HEK293T (cell line): ENCODE measurements at places on chromosomes 12 and 14.

DNA sequence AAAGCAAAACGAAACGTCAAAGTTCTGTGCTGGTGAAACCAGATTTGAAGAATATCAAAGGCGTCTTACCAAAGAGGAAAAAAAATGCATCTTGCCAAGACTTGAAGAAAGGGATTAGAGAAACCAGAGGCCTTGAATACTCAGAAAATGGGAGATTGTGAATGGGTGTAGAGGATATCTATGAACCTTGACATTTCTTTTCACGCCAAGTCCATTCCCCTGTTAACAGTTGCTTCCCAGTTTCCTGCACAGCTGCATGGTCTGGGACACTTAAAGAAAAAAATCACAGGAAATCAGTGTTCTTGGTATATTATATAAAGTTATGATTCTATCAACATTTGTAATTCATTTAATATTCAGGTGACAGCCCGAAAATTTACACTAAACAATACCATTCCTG is 1.4 kb upstream of the GTF2A1 start:
- no peak for DNase-seq

DNA sequence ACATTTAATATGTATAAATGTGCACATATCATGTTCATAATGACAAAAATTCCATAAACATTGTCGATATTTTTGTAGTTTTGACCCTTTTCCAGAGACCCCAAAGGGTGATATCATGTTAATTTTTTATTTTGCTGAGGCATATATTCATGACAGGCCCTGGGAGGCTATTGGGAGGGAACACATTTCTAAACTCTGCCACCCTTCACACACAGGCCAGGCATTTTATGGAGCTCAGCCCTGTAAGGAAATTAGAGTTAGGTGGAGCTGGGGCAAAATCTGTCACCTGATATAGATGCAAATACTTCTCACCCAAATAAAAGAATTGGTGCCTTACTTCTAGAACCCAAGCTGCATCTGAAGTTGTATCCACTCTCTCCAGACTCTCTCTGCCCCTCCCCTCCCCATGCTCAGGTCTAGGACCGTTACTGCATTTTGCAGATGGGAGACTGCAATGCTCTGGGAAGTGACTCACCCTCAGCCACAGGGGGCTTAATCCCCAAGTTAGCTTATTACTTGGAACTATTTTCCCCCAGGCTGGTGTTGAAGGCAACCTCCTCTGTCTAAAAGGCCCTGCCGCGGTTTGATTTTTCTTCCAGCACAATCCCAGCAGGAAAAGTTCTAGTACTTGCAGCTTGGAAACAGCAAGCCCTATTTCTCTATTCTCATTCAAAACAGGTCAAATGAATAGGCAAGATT is 238.9 kb downstream of the EMP1 start:
- DNase-seq, result no peak

GRCh38 chr14:22400655-22401259 is 188.3 kb downstream of the DAD1 start:
- DNase-seq, result no peak

DNA sequence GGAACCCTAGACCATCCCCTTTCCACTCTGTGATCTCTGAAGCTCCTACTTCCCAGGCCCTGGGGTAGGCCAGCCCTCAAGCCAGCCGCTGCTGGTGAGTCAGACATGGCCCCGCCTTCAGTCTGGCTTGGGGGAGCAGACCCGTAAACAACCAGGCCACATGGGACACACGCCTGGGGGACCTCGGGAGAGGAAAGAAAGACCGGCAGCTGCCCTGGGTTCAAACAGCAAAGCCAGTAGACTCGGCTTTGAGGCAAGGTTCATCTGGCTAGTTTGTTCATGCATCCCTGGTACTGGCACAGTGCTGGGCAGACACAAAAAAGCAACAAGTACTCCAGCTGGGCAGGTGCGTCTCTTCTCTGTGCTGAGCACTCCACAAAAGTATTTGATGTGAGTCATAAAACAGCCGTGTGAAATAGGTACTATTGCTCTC is 101.9 kb downstream of the SETD3 start:
- DNase-seq, result no peak

DNA sequence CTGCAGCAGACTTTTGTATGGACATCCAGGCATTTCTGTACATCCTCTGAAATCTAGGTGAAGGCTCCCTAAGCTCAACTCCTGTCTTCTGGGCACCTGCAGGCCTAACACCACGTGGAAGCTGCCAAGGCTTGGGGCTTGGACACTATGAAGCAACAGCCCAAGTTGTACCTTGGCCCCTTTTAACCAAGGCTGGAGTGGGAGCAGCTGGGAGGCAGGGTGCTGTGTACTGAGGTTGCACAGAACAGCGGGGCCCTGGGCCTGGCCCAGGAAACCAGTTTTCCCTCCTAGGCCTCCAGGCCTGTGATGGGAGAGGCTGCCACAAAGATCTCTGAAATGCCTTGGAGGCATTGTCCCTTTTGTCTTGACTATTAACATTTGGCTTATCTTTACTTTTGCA is 214.4 kb upstream of the LRIG3 start:
- DNase-seq, result no peak

GRCh38 chr14:42665083-42665482 is 1058.4 kb downstream of the LRFN5 start:
- DNase-seq, result no peak

GRCh38 chr12:54304187-54304810 is 3.5 kb upstream of the NFE2 start:
- no peak for DNase-seq

DNA sequence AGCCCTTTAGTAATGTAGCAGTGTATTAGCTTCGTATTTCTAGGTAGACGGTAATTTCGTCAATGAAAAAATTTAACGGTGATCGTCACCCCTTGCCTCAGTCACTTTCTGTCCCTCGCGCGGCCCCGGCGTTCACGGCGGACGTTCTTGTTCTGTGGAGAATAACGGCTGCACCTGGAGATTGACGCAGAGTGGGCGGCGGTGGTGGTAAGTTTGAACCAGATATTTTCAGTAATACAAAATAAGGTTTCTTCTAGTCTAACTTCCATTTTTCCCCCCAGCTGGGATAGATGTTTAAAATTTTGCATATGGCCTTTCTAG is 341 bp downstream of the ZNF10 start:
- DNase-seq, result no peak

DNA sequence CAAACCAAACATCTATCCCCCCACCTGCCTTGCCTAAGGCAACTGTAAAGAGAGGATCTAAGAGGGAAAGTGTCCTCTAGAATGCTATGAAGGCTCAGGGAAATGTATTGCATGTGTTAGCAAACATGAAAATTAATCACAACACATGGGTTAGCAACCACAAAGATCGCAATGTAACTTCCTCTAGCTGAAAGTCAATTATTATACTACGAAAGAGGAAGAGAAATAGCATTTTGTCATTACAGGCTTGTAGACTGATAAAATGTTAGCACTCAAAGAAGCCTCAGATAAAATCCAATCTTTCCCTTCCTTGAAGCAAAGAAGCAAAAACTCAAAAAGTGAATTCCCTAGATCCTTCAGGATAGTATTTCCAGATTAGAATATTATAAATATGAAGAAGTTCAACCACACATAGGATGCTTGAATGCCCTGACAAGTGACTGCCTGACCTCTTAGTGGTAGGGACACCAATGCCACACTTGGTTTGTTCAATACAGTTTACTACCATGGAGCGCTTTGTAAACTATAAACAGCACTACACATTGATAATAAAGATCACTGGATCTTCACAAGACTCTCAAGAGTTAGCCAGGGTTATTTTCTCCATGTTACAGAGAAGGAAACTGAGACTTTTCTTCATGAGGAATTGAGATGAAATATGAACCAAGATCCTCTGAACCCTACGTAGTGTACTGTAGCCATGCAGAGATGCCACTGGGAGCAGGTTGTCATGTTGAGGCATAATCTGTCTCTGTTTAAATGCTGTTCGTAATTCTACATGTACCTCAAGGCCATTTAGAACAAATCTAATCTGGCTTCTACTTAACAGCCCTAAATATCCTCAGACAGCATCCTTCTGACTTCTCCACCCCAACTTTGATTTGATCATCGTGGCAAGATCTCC is 100.7 kb downstream of the ITPR2 start:
- DNase-seq, result no peak

DNA sequence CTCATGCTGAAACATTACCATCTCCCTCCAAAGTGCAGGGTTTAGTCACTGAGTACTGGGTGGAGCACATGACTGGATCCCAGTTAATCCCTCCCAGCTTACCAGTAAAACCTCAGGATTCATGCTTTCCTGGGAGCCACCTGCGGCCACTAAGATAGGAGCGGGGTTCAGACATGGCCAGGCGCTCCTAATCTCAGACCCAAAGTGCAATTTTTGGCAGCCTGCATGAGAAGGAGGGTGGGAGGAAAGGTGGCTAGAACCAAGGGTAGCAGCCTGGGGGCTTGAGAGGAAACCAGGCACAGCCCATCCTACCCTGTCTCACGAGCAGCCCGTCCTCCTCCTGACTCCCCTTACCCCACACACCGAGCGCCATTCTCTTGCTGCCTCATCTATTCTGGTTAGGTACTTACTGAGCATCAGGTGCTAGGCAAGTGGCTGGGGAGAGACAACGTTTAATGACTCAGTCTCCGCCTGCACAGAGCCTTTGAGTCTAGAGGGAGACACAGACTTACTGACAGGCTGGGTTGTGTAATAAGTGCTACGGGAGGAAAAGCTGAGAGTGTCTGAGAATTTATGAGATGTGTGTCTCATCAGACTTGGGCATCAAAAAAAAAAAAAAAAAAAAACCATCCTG is 9.9 kb downstream of the GPRC5A start:
- DNase-seq, result no peak

- DNase-seq, result no peak
Observed at GRCh38 chr12:93198086-93198485, 179.6 kb upstream of the NUDT4 start.

- no peak for DNase-seq
Observed at GRCh38 chr12:2250797-2251196, 198.0 kb downstream of the CACNA1C start.

- DNase-seq, result no peak
Observed at GRCh38 chr14:78653173-78653572, 483.0 kb downstream of the NRXN3 start.

DNA sequence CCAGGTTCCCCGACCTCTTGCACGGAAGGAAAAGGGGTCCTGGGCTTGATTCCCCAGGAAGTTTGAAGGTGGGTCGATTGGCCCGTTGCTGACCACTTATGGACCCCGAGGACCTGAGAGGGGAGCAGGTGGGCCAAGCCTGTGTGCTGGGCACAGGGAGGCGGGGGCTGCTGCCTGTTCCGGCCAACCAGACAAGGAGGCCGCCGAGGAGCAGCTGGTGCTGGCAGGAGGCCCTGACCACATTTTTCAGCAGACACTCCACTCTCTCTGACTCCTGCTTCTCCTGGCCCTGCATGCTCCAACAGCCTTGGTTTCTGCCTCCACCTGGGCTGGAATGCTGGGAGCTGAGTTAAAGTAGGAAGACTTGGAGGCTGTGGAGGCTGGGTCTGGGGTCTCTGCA is 42.8 kb downstream of the NOS1 start:
- DNase-seq, result no peak

- DNase-seq, result no peak
Observed at GRCh38 chr12:98574110-98574509, 19.4 kb upstream of the SLC25A3 start.

DNA sequence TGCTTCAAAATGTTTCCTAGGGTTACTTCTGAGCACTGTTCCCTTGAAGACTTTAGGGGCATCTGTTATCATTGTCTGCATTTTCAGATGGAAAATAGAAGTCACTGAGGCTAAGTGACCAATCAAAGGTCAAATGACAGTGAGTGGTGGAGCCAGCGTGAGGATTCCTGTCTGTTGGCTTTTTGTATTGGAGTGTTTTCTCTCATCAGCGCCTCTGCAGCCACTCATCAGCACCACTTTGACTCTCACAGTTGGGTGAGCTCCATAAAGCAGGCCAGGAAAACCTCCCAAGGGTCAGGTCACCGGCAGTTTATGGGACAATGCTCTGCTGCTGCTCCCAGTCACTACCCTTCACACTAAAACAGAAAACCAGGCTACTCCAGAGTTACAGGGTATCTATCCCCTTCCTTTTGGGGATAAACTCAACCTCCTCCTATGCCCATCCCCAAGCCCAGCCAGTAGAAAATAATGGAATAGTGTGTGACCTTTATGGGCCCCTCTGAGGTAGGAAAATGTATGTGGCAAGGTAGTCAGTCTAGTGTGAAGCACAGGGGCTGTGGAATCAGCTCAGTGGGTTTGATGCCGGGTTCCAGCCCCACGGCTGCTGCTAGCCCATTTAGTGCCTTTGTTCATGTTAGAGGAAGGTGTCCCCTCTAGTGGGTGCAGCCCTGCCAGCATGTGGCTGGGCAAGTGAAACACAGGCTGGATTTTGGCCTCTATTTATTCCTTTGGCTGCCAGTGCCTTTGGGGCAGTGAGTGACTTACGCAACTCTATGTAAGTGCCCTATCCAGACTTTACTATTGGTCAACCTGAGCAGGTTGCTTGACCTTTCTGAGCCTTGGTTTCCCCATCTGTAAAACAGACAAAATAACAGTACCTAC is 133.8 kb upstream of the CPM start:
- no peak for DNase-seq

DNA sequence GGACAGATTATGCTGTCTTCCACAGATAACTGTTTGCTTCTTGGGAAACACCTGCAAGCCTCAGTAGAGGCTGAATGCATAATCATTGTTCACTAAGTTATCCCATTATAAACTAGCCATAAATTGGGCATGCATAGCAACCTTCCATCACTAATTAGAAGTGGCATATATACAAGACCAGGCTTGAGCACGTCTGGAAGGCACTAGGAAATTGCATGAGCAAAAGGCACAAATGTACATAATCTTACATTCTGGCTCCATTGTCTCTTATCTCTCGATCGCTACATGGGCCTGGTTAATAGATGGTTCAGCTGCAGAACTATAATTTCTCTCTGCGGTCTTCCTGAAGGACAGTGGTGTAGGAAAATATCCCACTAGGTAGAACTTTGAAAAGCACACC is 679.2 kb downstream of the RPL10L start:
- DNase-seq, result no peak

DNA sequence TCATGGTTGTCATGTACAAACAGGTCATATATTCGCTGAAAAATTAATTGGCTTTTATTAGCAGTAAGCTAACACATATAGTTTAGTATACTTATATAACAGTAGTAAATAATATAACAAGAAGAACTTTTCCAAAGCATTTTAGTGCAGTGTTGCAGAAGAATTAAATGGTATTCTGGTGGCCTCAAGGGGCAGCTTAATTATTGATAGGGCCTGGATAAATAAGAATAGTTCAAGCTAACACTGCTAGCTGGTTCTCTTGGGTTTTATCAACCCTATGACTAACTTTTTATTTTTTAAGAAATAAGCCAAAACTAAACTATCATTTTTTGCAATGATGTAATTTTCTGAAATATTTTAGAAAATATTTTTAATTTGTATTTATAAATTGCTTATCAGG is 152.1 kb downstream of the SRGAP1 start:
- no peak for DNase-seq

- DNase-seq, result no peak
Observed at GRCh38 chr14:98120831-98121464, 1151.0 kb downstream of the BCL11B start.

GRCh38 chr14:99905121-99905520 is 111.9 kb downstream of the EML1 start:
- DNase-seq, result no peak

DNA sequence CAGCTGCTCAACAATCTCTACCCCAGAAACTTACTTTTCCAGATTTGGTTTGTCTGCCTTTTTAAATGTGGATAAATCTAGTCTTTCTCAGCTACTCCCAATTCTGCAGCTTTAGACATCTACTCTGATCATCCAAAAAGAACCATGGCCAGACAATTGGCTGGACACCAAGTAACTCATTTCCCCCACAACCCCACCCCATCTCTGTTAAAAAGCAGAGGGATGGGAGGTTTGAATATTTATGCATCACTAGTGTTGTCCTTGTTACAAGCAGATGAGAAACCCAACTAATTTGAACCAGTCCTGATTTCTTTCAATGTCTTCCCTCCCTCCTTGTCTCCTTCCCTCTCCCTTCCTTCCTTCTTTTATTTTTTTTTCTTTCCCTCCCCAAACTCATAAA is 391.9 kb downstream of the GALC start:
- no peak for DNase-seq
